ENCODE measurements at places on chromosomes 3 and 15.
A peak's percentile ranks its signal among the peaks of the same experiment; 100 is the strongest.

DNA sequence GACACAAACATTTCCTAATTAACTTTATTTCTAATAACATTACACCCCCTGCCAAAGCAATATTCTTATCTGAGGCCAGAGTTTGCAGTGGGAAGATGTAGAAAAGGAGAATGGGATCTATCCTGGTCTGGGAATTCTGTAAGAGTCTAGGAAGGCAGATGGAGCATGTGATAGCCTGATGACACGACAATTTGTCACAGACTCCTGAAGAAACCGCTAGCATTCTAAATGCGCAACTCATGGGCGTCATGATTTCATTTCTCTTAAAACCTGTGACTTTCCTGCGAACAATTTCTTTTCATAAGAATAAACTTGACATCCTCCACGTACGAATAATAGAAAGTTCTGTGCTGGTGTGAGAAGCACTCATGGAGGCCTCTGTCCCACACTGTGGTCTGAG lies 72.9 kb upstream of the ATP10A start:
- no peak for DNase-seq

DNA sequence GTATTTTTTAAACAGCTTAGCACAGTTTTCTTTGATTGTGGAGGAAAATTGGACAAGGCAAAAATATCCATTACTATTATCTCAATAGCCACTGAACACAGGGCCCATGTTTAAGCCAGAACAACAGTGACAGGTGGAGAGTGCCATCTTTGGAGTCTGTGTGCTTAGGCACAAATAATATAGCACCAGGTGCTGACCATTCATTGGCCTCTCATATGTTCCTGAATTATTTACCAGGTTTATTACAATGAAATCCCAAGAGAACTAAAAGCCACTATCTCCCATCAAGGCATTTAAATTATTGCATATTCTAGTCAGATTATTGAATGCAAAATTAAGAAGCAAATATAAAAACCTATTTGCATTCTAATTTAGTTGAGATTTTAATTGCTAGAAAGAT lies 39.6 kb downstream of the GPR156 start:
- DNase-seq, result peak; percentile 44

DNA sequence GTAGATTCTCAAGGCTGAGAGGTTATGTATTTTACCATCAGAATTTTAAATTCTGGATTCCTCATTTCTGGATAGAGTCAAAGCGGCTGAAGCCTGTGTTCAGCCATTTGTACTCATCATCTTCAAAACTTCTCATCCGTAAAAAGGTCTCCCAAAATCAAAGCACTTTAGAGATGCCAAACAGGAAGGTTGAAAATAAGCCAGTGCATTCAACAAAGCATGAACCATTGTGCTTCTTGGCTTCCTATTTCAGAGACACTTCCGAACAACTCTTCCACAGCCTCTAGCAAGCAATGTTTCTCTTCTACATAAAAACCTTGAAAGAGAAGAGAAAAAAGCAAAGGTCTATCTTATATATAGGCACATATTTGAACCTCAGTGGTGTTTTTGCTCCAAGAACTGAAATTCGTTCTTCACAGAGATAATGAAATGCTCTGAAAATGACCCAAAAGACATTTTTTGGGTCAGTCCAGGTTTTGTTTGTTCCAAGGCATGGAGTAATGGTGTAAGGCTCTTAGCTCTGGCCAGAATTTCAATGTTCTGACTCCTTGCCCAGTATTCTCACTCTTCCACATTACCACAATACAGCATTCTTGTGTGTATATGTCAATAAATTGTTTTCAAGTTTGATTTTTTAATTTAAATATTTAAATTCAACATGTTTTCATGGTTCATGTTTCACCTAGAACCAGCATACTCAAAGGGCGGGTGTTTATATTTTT lies 163.1 kb downstream of the STAC start:
- DNase-seq, result no peak

DNA sequence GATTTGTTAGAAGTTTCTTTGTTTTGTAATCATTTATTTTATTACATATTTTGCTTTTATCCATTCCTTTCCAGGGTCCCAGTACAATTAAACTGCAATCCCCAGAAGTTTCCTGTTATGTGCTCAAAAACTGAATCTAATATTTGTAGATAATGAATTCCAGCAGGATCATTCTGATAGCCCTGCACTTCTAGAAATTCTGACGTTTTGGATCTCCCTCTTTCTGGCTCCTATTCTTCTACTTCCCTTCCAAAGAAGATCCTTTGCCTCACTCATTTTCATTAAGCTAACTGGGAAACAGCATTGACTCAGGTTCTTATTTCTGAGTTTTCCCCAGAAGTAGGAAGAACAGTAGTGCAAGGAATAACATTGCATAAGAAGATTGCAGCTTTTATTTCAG lies 9.9 kb downstream of the P3H2 start:
- no peak for DNase-seq

DNA sequence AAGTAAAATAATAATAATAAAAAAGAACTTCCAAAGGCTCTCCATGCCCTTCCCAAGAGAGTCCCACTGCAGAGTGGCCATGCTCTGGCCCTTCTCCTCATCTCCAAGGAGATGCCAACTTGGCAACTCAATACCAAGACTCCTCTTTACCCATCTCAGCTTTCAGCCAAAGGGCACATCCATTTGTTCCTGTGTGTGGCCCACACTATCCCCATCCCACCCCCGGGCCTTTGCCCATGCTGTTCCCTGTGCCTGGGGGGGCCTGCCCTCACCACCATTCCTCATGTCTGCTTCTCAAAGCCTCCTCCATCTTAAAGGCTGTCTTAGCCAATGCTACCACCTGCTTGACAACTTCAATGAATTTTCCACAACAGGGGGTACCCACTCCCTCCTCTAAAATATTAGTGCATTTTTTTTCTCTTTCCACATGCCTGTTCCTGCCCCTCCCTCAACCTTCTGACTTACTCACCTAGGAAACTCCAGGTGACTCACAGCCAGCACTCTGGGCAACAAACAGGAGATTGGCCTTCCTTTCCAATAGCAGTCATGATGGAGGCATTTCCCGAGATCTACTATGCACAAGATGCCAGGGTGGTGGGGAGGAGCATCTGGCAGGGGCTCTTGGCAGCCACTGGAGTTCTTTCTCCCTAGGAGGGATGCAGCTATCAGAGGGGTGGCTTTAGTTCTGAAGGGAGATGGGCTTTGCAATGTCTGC lies 109.4 kb upstream of the SMAD3 start:
- no peak for DNase-seq

DNA sequence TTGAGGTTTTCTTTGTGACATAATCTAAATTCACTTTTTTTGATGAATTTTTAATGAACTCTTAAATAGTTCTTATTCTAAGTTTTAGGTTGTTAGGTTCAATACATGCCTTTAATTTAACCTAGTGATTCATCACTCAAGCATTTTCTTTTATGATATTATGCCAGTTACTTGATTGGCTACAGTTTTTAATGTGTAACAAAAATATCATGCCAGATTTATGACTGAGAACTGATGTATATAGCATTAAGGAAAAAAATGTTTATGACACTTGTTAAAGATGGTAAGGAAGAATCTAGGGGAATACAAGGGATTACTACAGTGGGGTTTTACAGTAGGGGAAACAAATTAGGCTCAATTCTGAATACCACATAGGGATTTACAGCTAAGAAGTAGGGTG lies 103.1 kb downstream of the VGLL3 start:
- no peak for DNase-seq

GRCh38 chr3:123535580-123535979 lies 49.3 kb downstream of the HACD2 start:
- DNase-seq, result no peak

DNA sequence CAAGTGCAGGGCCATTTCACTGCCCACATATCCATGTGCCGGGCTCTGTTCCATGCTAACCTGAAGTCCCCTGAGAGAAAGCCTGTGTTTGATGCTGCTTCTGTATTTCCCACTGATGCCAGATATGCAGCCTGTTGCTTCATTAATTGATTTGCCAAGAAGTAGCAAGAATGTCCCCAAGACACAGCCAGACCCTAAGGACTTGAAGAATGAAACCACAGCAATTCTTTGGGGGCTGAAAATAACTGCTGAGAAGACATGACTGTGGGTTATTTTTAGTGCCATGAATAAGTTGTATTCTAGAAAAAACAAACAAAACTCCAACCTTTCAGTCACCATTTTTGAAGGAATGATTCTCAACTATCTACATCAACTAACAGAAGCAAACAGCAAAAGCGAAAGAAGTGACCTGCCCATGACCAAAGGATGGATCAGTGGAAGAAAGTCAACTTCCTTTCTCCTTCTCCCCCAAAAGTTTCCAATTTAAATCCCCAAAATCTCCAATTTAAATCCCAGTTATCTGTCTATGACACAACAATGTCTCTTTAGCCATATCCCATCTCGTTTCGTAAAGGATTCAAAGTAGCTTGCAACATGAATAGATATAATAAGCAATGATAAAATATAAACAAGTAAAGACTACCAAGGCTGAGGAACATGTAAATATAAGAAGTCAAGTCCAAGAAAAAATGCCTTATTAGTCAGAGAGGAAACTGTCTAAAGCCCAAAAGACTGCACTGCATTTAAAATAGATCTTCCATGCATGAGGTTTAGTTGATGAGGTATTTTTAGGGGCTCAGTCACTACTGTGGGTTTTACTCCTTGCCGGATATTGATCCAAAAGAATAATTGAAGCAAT lies 226.8 kb downstream of the DTWD1 start:
- DNase-seq, result no peak

- no peak for DNase-seq
Measured at GRCh38 chr3:50661321-50661837, 13.3 kb upstream of the DOCK3 start.

- no peak for DNase-seq
Measured at GRCh38 chr3:129432036-129432435, 3.6 kb upstream of the EFCAB12 start.

GRCh38 chr3:124201786-124202185 lies 209.9 kb upstream of the ROPN1 start:
- DNase-seq, result no peak

DNA sequence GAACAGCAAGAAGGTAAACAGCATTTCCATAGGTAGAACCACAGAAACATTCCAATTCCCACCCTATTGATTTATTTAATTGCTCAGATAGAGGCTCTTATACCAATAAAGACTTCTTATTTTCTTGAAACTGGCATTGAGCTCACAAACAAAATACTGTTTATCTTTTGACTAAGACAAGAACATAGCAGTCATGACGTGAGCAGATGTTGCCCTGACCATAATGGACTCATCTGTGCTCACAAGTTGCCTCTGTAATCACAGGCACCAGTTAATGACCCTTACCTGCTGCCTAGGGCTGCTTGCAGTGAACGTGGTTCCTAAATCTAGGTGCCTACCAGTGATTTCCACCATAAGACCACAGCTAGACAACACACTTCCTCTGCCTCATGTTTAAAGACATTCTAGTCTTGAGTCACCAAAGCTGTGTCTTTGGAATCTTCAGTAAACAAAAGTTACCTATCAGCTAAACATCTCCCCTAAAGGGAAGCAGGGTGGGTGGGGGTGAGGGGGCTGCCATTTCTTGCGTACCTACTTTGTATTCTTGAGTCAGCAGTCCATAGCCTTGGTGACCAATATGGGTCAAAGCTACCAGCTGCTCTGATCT lies 2.1 kb downstream of the FYCO1 start:
- DNase-seq, result no peak

- no peak for DNase-seq
Measured at GRCh38 chr15:82798531-82799166, 7.2 kb downstream of the FSD2 start.

DNA sequence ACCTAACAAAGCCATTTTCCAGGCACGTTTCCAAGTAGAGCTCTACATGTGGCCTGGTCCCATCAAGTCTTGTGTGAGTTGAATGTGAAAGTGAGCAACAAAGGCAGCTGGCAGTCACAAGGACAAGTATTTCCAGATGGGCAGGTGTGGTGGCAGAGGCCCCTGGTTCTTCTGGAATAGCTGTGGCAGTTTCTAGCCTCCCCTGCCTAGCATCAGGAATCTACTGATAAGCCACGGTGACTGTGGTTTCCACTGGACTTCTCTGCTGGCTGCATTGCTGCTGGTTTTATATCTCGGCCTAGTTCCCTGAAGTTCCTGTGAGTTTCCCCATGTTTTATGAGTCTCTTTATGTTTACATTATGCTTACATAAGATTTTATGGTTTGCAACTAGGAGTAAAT lies 117.7 kb downstream of the GOLIM4 start:
- DNase-seq, result peak; percentile 84

DNA sequence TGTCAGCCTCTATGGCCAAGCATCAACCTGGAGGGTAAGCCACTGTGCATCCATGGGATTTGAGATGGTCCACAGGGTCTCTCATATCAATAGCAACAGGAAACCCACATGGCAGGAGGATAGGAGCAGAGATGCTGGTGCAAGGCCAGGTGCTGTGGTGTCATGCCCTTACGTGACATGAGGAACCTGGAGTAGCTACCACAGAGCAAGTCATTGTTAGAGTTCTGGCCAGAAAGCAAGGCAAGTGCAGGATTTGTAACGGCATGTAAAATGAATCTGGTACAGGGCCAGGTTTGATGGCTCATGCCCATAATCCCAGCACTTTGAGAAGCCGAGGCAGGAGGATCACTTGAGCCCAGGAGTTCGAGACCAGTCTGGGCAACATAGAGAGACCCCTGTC lies 14.8 kb upstream of the ZNF774 start:
- DNase-seq, result no peak

DNA sequence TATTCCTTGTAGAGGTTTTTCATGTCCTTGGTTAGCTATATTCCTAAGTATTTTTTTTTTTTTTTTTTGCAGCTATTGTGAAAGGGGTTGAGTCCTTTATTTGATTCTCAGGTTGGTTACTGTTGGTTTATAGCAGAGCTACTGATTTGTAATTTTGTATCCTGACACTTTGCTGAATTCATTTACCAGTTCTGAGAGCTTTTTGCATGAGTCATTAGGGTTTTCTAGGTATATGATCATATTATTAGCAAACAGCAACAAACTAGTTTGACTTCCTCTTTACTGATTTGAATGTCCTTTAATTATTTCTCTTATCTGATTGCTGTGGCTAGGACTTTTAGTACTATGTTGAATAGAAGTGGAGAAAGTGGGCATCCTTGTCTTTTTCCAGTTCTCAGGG lies 737.4 kb downstream of the ZNF385D start:
- no peak for DNase-seq

DNA sequence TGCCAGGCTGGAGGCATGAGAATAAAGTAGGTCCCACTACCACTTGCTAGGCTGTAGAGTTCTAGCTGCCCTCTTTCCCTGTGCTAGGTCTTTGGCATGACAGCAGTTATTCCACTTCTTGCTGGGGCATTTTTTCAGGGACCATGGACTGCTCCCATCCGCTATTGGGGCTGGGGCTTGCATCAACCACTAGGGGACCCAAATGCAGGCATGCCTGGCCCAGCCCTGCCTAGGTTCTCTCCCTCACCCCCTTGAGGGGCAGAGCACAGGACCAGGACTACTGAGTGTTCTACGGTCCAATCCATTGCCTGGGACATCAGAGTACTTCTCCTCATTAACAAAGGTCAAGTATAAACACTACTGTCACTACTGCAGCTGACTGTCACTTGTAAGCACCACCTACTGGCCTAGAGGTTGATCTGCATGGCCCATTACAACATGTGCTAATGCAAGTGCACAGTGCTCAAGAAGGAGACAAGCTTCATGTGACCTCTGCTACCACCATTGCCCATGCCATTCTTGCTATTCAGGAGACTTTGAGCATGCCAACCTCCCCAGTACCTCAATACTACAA lies 270.5 kb downstream of the MBNL1 start:
- DNase-seq, result no peak
